Activated CD4-positive, alpha-beta T cell treated with anti-CD3 and anti-CD28 coated beads for 48 hours (primary cell): ENCODE measurements at places on chromosomes 4 and X.
A peak's percentile ranks its signal among the peaks of the same experiment; 100 is the strongest.

DNA sequence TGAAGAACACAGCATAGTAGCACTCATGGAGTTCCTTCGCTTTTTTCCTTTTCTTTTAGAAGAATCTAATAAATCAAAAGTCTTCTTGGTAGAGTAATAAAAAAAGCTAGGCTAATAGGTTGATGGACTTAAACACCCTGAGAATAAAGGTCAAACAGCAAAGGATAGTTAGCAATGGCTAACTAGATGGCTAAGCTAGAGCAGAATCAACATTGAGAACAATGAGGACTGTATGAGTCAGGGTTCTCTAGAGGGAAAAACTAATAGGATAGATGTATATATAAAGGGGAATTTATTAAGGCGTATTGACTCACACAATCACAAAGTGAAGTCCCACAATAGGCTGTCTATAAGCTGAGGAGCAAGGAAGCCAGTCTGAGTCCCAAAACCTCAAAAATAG lies 550.9 kb downstream of the GLUD2 start:
- DNase-seq, result no peak

DNA sequence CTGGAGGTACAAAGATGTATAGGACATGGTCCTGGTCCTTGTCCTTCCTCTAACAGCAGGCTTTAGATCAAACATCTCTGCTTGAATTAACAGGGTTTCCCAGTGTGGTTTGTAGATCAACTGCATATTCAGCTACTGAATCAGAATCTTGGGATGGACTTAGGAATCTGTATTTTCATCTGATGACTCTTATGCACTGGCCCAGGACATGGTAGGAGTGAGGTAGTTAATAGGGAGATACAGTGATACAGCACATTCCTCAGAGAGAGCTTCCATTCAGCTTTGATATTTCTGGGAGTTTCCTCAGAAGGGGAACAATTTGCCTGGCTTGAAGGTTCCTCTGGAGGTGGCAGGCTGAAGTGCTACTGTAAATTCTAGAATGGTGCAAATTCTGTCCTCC lies 203.1 kb downstream of the LARP7 start:
- no peak for DNase-seq

GRCh38 chr4:60422439-60422838 lies 777.7 kb upstream of the ADGRL3 start:
- DNase-seq, result no peak

- no peak for DNase-seq
These were observed 24.5 kb downstream of the HCCS start for GRCh38 chrX:11135564-11136185.

- DNase-seq, result no peak
These were observed 34.9 kb downstream of the MMRN1 start for GRCh38 chr4:89929425-89930159.

GRCh38 chr4:11618666-11619282 lies 190.1 kb upstream of the HS3ST1 start:
- no peak for DNase-seq

DNA sequence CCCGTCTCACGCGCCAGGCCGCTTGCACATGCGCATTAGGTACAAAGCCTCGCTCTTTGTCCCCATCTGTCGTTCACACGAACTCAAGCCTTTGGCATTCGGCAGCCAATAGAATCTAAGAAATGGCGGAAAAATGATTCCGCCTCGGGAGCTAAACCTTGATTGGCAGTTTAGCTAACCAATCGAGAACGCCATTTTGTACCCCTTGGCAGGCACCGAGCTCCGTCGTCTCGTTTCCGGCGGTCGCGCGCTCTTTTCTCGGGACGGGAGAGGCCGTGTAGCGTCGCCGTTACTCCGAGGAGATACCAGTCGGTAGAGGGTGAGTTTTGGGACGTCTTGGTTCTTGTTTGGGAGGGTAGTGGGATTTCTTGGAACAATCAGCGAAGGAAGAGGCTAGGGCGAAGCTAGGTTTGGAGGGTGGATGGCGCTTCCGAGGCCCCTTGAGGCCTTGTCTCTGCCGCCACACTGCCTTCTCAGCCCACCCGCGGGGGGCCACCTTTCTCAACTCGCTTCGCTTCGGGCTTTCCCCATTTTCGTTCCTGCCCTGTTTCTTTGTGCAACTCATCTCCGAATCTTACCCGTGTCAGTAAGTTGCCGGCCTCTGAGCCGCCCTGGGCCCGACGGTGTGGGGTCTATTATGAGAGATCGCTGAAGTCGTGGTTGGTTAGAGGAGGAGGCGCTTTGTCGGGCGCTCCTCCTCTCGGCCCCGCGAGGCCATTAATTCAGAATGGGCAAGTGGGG lies at the start of gene NONO:
TSS of gene NONO (plus strand) at position 233 of the 741 bp plus-strand sequence. CDS start 7,003 bp downstream, outside the sequence.
- peak; percentile 87 for DNase-seq

DNA sequence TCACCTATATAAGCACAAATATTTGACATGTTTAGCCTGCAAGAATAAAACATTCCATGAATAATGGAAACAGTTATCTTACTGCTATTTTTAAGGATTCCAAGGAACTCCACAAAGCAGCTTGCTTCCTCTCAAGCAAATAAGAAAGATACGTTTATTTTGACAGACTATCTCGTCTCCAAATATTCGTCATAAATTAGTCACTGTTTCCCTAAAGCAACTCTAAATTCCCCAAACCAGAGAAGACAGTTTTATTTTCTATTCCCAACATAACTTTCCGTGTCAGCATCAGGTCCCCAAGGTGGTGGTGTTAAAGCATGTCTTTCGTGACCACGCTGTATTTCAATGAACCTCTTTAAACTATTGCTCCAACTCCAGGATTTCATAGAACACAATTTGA lies 24.3 kb upstream of the DKK2 start:
- DNase-seq, result no peak

GRCh38 chr4:55927803-55928437 lies 20.8 kb upstream of the CEP135 start:
- DNase-seq, result no peak

GRCh38 chr4:61200916-61201526 lies 895 bp downstream of the ADGRL3 start:
- no peak for DNase-seq

GRCh38 chr4:932713-933070 lies 432 bp downstream of the TMEM175 start:
- no peak for DNase-seq

GRCh38 chr4:90118527-90119195 lies 8.5 kb upstream of the CCSER1 start:
- DNase-seq, result no peak

DNA sequence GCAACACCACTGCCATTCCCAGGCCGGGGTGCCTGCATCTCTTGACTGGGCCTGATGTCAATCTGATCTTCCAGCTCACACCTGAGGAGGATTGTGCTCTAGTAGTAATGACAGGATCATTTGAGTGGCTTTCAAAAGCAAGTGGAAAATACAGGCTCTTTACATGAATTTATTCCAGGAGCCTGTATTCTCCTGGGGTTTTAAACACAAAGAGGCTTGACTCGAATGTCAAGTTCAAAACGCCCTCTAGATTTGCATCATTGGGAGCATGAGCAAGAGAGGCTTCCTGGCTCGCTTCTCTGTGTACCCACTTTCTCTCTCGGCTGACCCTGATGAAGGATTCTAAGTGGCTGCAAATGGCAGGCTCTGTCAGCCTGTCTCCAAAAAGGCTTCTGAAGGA lies 199.5 kb upstream of the PUDP start:
- no peak for DNase-seq

GRCh38 chr4:1151541-1151940 lies 20.8 kb downstream of the SPON2 start:
- DNase-seq, result no peak

DNA sequence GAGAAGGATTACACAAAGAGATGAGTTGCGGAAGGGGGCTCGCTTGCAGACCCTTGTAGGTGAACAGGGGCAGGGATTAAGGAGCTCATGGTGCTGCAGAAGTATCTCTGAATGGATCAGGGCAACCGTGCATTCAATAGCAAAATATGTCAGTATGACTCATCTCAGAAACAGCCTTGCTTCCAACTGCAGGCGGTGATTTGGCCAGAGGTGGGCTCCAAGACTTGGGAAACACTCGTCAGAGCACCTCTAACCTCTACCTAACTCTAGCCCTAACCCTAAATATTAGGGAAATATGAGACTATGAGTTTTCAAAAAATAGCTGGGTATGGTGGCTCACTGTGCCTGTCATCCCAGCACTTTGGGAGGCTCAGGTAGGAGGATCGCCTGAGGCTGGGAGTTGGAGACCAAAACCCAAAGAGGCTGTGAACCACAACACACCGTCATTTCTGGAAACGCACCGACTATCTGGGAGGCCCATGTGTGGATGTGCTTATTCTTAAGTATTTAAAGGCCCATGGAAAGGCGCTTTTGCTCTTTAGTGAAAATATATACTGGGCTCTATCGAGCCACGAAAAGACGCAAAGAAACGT lies 102.6 kb downstream of the DHRSX start:
- no peak for DNase-seq
